ENCODE measurements at places on chromosomes 2 and 18.

DNA sequence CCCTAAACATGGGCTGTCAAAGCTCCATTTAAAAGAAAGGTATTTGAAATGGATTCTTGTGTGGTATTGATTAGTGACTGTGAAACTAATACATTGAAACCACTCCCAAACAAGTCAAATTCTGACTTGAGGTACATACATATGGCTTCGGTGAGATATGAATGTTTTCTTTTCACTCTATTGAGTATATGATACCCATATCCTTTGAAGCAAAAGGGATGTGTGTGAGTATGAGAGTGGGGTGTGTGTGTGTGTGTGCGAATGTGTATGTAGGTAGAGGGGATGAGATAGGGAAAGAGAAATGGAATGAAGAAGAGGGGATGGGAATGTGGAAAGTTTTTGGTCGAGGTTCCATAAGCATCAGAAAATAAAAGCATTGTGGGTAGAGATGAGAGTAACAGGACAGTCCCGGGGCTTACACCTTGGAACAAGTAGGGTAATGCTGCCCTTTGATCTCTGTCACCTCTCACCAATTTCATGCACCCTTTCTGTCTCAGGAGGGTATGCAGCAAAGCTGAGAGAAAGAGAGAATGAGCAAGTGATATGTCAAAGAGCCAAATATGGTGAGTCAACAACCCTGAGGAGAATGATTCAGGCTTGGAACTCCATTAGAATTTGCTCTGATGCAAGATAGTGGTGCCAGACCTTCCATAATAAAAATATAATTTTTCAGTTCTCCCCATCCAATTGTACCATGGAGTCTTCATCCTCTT, 64.0 kb upstream of the ZEB2 start:
- no peak for DNase-seq

- no peak for DNase-seq
Measured at GRCh38 chr18:52200406-52200805, 139.6 kb upstream of the DCC start.

DNA sequence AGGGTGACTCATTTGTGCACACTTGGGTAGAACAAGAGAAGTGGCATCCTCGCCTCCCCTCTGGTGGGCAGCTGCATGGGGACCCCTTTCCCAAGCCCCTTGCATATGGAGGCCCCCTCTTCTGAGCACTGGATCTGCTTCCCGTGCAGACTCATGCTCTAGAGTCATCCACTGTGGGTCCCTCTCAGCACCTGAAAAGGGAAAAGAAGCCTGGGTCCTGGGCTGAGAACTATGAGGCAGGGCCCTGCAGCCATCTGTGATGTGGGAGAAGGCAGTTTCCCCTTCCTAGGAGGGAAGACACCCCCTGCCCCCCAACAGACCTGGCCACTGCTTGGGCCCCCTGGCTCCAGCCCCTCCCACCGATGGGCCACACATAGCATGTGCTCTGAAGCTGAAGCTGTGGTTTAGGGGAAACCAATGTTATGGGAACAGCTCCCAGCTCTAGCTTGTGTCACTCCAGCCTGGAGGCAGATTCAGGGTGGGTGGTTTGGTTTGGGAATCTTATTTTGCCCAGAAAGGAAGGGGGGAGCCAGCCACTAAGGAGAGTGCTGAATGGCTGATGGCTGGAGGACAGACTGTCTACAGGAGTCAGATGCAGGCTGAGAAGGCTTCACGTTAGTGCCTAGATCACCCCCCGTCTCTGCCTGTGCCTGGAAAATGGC, 172.8 kb downstream of the GLI2 start:
- no peak for DNase-seq

- no peak for DNase-seq
Measured at GRCh38 chr2:60440767-60441163, 112.7 kb downstream of the BCL11A start.

DNA sequence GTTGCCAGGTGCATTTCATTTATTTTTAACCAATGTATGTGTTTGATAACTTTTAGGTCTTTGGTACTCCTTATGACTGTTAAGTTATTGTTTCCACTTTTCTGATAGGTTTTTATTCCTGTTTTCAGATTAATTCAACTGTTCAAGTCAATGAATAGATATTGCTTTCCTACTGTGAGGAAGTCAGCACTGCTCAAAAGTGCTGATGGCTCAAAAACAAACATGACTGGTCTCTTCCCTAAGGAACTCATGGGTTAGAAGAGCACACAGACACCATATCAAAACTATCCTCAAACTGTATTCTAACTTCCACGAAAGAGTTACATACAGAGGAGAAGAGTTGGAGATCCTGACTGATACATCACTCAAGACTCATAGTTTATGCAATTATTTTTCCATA, 39.9 kb upstream of the REG3G start:
- no peak for DNase-seq

- DNase-seq = no peak
Measured at GRCh38 chr2:201436141-201436540, 15.1 kb downstream of the TRAK2 start.

GRCh38 chr18:77397056-77397455, 147.4 kb downstream of the GALR1 start:
- no peak for DNase-seq

- DNase-seq = no peak
Measured at GRCh38 chr2:151020411-151020810, 241.3 kb downstream of the RBM43 start.

DNA sequence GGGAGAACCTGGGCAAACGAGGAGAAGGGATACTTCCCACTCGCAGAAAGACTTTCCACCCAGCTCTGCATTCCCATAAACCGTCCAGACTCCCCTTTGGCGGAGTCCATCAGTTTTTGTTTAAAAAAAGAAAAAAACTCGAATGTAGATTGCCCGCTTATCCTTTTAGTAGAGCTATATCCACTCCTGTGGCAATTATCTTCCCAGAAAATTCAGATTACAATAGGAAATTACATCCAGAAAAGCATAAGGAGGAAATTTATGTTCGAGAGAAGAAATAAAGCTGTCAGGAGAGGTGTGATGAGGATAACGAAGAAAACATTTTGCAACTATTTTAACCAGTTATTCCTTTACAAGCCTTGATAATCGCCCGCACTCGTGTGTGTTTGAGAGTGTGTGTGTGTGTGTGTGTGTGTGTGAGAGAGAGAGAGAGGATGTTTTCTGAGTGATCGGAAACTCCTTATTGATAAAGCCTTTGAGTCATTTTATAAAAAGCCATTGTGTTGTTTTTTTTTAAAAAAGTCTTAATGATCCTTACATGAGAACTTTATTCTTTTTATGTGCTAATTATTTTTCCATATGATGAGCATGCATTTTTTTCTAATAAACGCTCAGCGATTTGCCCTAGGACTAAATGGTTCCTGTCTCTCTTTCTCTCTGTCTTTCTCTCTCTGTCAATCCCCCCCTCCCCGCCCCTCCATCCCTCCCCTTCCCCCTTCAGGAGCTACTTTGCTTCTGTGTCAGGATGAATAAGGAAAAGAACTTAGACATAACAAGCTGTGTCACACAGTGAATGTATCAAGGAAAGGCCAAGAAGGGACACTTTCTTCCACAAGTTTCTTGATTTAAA, 1.1 kb upstream of the PPP3R1 start:
- DNase-seq = no peak

- no peak for DNase-seq
Measured at GRCh38 chr2:88549616-88550292, 77.5 kb downstream of the EIF2AK3 start.

GRCh38 chr2:203603456-203604389, 68.6 kb upstream of the RAPH1 start:
- DNase-seq = no peak

DNA sequence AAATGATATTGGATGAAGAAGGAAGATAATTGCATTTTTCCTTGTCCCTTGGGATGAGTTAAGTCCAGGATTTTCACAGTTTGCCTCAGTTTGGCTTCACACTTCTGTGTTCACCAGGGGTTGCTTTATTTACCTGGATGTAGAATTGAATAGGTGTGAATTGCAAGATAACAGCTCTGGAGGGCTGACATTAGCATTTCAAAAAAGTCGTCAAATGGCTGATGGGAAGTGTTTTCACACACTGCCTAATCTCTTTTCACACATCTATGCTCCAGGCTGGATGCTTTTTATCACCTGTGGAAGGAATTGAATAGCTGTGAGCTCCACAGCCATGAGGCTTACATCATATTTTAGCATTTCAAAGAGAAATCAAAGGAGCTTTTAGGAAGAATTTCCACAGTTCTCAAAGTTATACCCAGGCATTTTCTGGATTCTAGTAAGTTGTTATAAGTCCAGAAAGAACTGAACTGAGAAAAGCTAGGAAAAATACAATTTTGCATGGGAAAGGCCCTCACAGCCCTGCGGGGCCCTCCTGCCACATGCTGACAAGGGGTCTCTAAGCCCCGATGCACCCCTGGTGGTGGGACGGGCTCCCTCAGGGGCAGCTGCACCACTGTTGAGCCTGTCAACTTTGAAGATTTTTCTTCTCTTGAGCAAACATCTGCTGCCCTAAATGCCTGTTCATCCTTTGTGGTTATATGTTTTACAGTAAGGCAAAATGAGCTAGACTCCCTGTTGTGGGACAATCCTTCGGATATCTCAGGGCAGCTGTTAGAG, 43.9 kb downstream of the TEX51 start:
- no peak for DNase-seq

- DNase-seq = no peak
Measured at GRCh38 chr2:101900375-101900774, 91.4 kb upstream of the IL1R2 start.

- DNase-seq = no peak
Measured at GRCh38 chr2:167726788-167727187, 520.6 kb downstream of the STK39 start.

GRCh38 chr18:11323359-11323819, 174.0 kb upstream of the PIEZO2 start:
- no peak for DNase-seq

DNA sequence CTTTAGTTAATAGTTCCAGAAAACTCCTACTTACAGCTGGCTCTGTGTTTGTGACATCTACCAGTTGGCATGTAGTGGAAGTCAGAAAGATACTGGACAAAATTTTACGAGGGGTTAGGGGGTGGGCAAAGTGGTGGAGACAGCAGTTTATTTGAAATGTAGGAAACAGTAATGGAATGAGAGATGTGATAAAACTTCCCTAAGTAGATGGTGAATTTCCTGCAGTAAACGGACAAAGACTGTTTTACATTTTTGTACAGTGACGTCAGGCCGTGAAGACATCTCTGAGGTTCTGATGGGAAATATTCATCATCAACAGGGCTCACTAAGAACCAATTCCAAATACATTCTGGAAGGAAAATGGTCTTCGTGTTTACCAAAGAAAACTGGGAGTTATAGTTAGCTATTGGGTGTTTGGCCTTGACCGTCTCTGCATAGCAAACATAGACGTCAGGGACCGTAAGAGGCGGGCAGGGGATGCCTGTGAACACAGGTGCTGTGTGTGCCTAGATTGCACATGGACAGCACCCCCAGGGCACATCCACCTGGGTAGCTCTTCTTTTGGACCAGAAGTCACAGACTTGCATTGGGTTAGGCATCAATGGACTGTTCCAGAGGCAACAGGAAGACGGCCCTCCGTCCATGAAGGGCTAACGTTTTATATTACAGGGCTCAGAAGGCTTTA, 131.5 kb downstream of the ZNF516 start:
- no peak for DNase-seq

DNA sequence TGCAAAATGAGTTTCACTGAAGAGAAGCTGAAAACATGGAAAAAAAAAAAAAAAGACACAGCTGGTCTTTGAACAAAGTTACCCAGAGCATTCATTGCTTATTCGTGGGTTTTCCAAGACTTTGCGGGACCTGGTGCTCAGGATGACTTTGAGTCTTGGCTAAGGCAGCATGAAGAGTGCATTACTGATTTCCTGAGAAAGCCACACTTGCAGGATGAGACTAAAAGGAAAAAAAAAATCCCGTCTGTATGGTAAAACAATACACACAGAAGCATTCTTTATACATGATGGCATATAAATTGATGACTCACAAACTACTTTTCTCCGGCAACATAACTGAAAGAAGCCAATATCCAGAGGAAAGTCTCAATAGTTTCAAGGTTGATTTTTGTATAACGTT, 195.4 kb downstream of the SPP2 start:
- DNase-seq = no peak

DNA sequence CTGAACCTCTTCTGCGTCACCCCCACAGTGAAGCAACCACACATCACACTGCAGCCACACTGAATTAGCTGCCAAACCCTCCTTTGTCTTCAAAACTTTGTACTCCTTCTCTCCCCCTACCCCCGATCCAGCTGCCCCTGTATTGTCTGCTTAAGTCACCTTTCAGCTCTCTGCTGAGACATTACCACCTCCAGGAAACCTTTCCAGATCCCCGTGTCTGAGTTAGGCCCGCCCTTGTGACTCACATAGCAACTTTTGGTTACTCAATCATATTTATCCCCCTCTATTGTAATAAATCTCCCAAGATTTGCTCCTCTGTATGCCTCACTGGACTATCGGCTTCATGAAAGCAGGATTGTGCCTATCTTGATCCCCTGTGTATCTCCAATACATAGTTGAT, 82.8 kb upstream of the CDCA7 start:
- no peak for DNase-seq

DNA sequence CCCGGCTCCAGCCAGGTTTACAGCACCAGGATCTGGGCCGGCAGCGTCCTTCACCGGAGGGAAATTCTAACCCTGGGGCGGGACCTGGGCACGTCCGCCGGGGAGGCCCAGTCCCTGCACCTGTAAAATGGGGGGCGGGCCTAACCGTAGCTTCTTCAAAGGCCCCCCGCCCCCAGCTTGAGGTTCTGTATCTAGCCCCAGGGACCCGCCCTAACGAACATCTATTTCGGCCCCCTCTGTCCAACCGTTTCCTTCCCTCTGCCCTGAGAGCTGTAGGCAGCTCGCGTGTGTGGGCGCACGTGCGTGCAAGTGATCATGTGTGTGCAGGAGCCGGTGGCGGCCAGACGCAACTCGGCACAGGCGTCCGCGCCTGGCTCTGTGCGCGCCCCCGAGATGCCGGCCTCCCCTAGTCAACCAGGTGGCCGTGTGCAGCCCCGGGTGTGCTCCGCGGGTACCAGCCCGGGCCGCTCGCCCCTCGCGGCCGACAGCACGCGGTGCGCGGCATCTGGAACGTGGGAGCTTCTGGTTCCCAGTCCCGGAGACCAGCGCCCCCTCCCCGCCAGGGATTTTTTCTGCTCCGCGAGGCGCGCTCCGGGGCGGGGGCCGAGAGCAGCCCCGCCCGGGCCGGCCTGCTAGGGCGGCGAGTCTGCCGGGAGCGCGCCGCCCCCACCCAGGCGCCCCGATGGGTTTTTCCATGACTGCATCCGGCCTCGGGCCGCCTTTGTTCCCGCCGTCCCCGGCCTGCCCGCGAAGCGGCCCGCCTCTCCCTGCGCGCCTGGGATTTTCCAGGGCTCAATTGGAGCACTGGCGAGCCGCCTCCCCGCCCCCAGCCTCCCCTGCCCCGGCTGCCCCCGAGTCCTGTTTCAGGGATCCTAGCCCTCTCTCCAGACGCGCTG, 21.2 kb downstream of the TEX44 start:
- no peak for DNase-seq

GRCh38 chr2:56047136-56047535, 123.6 kb upstream of the EFEMP1 start:
- DNase-seq = no peak
